ENCODE measurements at places on chromosomes 1 and 21.

DNA sequence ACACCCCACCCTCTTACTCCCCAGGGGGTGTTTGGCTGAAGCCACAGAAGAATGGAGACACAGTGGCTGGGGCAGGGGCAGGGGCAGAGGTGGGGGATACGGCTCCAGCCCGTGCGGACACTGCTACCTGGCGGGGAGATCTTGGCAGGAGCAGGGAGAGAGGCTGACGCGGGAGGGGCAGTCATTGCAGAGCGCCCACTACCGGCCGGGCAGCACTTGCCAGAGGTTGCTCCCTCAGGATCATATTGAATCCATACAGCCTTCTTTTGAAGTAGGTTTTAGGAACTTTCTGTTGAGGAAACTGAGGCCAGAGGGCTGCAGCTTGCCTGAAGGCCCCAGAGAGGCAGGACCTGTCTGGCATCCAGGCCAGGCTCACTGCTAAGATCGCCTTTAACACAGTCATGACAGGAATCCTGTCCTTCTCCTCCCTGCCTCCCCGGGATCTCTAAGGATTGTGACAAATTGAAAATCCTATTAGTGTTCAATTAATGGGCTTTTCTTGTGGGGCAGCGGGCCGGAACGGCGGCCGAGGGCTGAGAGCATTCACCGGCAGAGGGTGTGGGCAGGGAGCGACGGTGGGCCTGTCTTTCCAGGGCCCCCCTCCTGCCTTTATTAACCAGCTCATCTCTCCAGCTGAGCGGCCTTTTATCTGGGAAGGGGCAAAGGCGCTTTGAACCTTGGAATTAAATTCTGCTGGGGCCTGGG lies 65.5 kb upstream of the WNT4 start:
- no peak for DNase-seq

DNA sequence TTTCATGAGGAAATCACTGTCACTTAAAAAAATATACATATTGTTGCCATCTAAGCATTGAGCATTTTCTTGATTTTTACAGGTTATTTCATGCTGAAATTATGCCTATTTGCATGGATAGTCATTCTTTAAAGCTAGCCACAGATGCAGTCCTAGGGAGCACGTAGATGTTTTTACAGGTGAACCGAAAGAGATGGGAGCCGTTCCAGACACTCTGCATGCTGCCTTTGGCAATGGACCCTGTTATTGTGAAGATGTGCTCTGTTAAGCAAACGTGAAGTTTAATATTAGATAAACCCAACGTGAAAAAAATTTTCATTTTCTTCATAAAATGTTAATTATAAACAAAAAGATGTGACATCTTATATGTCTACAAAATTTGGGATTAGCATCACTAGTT lies 7.1 kb downstream of the PROX1 start:
- no peak for DNase-seq

GRCh38 chr1:42847111-42847595 lies 740 bp downstream of the ZNF691 start:
- no peak for DNase-seq

DNA sequence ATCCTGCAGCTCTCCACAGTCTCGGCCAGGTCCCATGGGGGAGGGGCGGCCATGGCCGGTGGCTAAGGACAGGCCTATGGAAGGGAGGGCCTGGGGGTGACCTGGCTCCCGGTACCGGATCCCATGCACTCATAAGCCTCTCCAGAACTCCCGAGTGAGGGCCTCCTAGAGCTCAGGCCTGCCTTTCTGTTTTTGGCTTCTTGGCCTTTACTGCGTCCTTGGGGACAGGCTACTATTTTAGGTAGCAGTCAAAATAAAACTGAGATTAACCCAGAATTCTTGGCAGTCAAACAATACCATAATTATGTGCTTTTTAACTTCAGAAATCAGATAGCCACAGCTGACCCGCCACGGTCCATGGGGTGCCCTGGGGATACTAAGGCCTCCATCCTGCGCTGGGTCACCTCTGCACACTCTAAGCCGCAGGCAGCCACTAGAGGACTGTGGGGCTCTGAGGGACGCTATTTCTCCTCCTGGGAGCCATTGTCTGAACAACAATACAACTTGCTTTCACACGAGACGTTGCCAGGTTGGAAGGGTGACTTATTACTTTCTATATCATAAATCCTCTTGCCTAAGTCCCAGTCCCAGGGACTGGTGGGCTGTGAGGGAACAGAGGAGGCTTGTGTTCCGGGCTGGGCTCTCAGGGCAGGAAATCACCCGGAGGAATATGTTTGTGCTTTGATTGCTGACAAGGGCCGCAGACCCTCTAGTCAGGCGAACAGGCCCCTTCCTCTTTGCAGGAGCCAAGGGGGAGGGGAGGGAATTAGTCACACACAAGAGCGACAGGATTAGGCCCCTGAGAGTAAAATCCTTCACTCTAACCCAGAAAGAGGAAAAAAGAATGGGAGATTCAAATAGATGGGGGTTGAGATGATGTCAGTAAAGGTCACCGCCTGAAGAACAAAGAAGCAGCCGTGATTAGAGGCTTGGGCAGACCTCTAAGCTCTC lies 40.7 kb upstream of the BCAR3 start:
- DNase-seq = no peak

DNA sequence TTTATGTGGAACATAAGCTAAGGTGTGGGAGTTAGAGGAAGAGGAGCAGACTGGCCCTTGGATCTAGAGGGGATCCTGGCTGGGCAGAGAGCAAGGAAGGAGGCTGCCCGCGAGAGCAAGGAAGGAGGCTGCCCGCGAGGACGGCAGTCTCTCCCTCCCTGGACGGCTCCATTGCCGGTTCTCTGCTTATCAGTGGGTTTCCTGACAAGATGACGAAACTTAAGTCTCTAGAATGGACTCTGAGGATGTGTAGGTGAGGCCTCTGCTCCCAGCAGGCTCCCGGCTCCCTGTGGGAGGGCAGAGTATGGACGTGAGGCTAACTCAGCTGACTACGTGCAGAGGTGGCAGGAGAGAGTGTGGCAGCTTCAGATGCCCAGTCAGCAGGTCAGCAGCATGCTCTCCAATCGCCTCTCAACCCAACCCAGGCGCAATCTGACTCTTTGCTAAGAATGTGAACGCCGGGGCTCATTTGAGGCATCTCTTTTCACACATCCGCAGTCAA lies 6.1 kb downstream of the MYBPHL start:
- DNase-seq = no peak

GRCh38 chr1:70112838-70113237 lies 92.5 kb downstream of the LRRC40 start:
- DNase-seq = no peak

DNA sequence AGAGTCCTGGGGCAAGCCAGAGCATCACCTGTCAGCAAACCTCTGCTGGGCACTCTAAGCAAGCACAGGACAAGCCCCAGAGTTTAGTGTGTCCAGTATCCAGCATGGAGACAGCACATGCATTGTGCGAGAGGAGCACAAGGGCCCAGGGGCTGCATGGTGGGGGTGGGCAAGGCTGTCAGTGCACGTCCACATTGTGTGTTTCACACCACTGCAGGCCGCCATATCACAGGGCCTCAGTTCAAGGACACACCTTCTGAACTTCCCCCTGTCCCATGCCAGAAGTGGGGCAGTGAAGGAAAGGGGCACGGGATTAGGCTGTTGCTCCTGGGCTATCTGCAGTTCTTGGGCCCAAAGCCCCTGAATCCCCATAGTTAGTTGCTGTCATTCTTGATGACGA lies 782 bp upstream of the TSTD1 start:
- DNase-seq = no peak

DNA sequence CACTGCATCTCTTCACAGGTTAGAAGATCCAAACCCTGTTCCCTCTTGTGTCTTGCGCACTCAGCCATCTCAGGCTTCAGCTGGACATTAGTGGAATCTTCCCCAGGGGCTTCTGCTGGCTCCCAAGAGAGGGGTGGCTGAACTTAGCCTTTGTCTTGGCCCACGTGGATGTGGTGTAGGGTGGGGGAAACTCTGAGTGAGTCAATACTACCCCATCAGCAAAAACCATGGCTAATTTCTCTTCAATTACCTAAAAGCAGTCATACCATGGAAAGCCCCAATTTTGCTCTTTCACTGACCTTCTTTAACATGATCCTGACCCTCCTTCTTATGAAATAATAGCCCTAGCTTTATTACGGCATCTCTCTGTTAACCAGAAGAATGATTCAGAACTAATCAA lies 72.5 kb upstream of the RAB3GAP2 start:
- no peak for DNase-seq

- DNase-seq = peak; percentile 57
Observed at GRCh38 chr21:25039461-25040380, 567.6 kb downstream of the MRPL39 start.

- no peak for DNase-seq
Observed at GRCh38 chr1:155537193-155537592, 25.4 kb downstream of the ASH1L start.

DNA sequence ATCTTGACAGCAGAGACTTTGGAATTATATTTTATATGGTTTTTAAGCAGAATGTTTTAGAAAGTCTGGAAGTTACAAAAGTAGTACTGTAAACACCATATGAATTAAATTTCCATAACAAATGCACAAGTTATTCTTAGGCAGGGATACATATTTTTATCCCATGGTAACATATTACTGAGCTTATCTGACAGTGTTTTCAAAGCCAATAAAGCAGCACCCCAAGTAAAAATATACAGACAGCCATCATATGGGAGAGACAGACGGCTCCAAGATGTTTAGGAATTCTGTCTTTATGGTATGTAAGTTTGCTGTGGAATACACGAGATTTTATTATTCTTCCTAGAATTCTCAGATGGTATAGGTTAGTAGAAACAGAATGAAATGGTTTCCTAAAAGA lies 12.0 kb upstream of the GNG4 start:
- no peak for DNase-seq

- DNase-seq = peak; percentile 19
Observed at GRCh38 chr1:185238447-185238846, 78.6 kb downstream of the IVNS1ABP start.

DNA sequence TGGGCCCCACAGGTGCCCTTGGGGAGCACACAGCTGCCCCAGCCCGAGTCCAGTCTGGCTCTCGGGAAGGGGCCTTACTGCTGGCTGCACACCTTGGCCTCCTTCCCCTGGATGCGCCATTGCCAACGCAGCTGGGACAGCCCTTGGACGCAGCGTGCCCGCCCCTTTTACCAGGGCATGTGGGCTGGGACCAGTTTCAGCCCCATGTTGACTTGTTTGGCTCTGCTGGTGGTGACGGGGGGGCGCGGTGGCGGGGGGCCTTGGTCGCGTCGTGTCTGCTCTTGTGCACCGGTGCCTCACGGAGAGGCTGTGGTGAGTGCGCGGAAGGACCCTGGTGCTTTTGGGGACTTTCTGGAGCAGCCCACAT lies 19.6 kb downstream of the SKI start:
- no peak for DNase-seq

- no peak for DNase-seq
Observed at GRCh38 chr21:14722841-14723483, 176.8 kb upstream of the SAMSN1 start.

DNA sequence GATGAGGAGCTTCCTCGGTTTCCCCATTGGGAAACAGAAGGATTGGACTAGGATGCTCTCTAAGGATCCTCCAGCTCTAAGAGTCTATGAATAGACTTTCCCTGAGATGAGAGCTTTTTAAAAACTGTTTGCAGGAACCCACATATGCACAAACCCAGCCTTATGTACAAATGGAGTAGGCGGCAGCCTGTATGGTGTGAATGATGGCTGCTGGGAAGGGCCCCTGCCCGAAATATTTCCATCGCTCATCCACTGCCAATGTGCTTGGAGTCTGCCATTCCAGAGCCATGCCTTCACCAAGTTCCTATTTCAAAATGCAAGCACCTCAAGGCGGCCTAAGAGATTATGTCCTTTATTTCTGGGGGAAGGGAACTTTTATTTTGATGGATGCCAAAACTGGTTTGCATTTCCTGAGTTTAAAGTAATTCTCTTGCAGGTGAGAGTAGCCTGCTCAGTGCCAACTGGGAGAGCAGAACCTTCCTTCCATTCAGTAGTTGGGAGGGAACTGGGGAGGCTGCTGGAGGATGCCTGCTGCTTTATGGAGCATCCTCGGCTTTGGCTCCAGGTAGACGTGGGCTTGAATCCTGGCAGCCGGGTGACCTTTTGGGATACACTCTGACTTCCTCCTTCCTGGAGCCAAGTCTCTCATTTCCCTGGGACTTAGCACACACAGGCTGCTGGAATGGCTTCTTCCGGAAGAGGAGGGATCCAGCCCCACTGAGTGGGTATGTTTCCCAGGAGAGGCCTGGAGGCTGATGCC lies 165.9 kb downstream of the ACTL8 start:
- no peak for DNase-seq

GRCh38 chr21:44329971-44330681 lies 9.1 kb downstream of the CFAP410 start:
- DNase-seq = no peak
